ENCODE measurements at places on chromosomes 1 and 21. TPM values are rescaled to one million over a fixed set of nuclear protein-coding genes. Genes with fewer than 3 reads are reported as not detected.

Gene SLC5A9
- total RNA-seq = not detected

Gene PTGS2
- 1.7 TPM for total RNA-seq

Gene F5
- total RNA-seq = under 0.01 TPM

DNA sequence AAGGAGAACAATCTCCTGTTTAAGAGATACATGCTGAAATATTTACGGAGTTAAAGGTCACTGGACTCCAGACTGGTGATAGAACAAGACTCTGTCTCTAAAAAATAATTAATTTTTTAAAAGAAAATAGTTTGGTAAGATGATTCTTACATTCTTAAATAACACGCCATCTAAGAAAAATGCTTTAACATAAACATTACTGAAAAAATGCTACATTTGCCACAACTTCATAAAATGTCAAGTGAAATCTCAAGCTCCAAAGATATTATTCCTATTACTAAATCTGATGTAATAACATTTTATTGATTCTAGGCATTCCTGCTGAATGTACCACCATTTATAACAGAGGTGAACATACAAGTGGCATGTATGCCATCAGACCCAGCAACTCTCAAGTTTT lies 4.1 kb downstream of the ANGPTL3 start:
- no peak for DNase-seq

GRCh38 chr21:45943630-45944540 lies 37.7 kb upstream of the COL6A1 start:
- no peak for DNase-seq
